Suprapubic skin (tissue), 4 donors: ENCODE measurements at places on chromosomes 1 and 21. TPM values are rescaled to one million over a fixed set of nuclear protein-coding genes. Genes with fewer than 3 reads are reported as not detected.

The S100A3 gene
- 342 TPM for total RNA-seq

DNA sequence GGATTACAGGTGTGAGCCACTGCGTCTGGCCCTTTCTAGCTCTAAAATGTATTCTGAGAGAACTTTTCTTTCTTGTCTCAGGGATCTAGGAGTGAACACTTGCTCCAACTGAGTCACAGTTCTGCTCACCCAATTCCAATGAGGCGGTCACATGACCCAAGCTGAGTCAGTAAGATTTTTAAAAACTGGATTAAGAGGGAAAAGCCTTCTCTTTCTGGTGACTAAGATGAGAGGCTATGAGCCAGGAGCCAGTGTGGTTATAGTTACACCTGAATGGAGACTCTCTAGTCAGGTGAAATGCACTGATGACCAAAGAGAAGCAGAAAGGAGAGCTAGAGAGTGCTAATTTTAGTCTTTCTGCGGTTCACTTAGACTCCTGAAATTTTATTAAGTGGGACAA is 9.5 kb upstream of the DEPDC1 start:
- DNase-seq: no peak

GRCh38 chr1:58886611-58887010 is 102.8 kb upstream of the JUN start:
- DNase-seq: no peak

DNA sequence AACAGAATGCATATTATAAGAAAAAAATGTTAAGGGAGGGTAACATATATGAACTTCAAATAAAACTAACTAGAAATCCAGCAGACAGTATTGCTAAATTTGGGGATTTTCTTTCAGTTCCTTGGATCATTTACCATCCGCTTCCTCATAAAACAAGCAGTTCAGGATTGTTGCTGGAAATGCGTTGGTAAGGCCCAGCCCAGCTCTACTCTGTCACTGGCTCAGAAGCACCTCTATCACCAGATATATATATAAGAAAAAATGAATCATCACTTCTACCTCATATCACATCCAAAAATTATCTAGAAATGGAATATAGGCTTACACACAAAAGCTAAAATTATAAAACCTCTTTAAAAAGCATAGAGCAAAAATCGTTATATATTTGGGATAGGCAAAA is 28.2 kb upstream of the COG2 start:
- no peak for DNase-seq

The DCDC2B gene
- total RNA-seq: not detected

The RHD gene
- total RNA-seq: not detected

- no peak for DNase-seq
These were observed 108.1 kb downstream of the TM2D1 start for GRCh38 chr1:61616830-61617229.

The CA14 gene
- total RNA-seq: 2.8 TPM

- no peak for DNase-seq
These were observed 30.2 kb downstream of the RABGAP1L start for GRCh38 chr1:174189428-174190062.

DNA sequence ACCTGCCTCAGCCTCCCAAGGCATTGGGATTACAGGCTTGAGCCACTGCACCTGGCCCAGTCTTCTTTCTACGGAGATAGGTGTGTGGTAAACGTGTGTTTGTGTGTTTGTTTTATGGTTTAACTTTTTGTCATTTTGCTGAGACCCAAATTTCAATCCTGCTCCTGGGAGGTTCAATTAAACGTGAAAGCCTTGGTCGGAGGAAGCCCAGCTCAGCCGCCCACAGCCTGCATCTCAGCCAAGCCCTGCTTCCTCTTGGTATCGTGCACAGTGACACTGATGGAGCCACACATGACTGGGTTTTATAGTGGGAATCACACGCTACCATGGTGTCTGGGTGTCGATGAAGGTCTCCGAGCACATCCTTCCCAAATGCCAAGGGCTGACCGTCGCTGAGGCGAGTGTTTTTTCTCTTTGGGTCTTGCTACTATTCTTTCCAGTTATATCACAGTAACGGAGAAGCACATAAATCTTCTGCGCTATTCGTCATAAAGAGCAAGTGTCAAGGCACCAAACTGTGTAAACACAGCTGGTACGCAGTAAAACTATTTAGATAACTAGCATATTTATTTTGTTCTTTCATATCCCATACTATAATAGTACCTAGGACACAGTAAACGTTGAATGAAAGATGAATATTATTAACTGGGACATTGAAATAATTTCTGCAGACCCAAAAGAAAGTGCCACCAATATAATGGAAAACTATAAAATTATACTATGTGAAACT is 39.3 kb downstream of the HLCS start:
- no peak for DNase-seq

- no peak for DNase-seq
These were observed 453 bp downstream of the PABPC4 start for GRCh38 chr1:39576016-39576657.

The PROX1 gene
- 0.68 TPM for total RNA-seq

The C8B gene
- total RNA-seq: not detected

The ANKRD35 gene
- total RNA-seq: 62.7 TPM

DNA sequence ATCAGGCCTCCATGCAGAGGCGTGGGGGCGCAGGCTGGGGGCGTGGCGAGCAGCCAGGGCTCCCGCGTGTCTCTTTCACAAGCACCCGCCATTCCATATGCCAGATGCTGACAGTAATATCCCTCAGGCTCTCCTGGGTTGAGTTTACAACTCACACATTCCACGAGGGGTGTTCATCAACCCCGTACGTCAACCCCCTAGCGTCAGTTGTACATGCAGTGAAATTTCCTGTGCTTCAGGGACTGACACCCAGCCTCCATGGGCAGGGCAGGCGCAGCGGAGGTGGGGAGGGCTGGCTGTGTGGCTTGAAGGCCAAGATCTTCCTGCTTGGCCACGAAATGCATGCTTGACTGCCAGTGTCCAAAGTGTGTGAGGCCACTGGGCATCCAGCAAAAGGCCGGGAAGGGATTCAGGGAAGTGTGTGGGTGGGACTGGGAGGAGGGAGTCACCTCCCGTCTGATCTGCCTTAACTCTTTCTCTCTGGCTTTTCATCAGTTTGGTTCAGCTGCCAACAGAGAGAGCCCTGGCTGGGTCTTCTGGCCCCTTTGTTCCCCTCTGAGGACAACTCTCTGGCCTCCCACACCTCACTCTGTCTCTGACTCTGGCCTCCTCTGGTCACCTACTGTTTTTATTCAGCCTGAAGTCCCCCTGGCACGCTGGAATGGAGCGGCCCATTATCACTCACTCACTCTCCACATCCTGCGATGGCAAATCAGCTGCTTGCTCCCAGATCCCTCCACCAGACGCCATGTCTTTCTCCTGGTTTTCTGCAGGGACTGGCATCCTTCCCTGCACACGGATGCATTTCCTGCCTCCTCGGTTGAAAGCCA is 33.8 kb downstream of the CLIC6 start:
- DNase-seq: peak; percentile 86

The KCNE2 gene
- not detected for total RNA-seq

GRCh38 chr1:27506703-27507102 is 16.7 kb upstream of the WASF2 start:
- no peak for DNase-seq

- no peak for DNase-seq
These were observed 8.0 kb upstream of the RAB3GAP2 start for GRCh38 chr1:220280249-220280648.

GRCh38 chr1:230031131-230031530 is 35.9 kb upstream of the GALNT2 start:
- DNase-seq: no peak

The LINGO4 gene
- total RNA-seq: 0.94 TPM

DNA sequence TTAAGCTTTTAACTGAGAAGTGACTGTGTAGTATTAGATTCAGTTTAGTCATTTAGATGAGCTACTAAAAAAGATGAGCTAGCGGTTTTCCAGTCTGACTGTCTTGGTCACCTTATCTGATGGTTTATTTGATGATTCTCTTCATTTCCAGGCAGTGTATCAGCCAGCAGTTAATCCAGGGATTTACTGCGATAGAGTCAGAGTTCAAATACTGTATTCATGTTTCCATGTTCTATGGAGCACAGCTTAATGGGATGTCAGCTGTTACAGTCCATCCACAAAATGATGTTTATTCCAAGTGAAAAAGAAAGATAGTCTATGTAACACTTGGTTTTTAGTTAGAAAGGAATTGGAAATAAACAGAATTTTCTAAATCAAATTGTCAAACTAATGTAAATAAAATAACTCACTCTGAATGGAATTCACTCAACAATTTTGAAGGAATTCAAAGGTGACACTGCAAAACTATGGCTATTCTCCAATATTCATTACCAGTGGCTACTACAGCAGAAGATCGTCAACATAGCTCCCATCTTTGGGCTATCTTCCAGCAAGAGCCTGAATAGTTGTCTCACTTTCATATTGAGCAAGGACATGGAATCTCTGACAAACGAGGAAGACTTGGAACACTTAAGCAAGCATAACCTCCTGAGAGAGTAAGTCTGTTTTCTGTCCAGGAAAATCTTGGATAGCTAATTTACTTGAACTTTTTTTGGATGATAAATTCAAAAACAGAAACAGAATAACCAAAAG is 54.6 kb upstream of the DPT start:
- DNase-seq: no peak

- no peak for DNase-seq
These were observed 17.0 kb downstream of the CITED4 start for GRCh38 chr1:40844887-40845878.

The NCF2 gene
- total RNA-seq: 16.9 TPM
